ENCODE measurements at places on chromosomes 6 and 20.

- no peak for DNase-seq
Observed at GRCh38 chr6:15232836-15233510, 12.9 kb upstream of the JARID2 start.

- DNase-seq = no peak
Observed at GRCh38 chr6:106145741-106146227, 59.6 kb downstream of the PRDM1 start.

- no peak for DNase-seq
Observed at GRCh38 chr6:125804264-125804663, 13.5 kb downstream of the NCOA7 start.

GRCh38 chr6:129695373-129696027 is 14.5 kb downstream of the ARHGAP18 start:
- no peak for DNase-seq

GRCh38 chr6:91324711-91325110 is 737.8 kb upstream of the MAP3K7 start:
- DNase-seq = no peak

GRCh38 chr6:143449714-143450452 is 612 bp downstream of the ADAT2 start:
- DNase-seq = no peak

DNA sequence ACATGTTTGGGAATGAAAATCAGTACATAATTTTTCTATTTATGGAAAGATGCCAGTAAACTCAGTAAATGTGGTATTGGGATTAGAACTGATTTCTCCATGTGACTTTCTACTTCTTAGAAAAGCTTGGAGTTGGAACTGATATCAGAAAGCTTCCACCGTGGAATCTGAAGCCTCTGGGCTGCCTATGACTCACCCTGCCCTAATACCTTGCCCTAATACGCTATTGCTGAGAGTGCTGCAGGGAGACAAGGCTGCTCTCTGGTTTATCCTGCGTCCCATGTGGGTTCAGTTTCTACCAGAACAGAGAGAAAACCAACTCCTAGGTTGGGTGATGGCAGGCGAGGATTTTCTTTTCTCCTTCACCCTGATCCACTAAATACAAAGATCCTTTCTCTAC is 3.3 kb upstream of the STMND1 start:
- DNase-seq = no peak

GRCh38 chr20:53793783-53794383 is 200.2 kb upstream of the ZNF217 start:
- DNase-seq = no peak

DNA sequence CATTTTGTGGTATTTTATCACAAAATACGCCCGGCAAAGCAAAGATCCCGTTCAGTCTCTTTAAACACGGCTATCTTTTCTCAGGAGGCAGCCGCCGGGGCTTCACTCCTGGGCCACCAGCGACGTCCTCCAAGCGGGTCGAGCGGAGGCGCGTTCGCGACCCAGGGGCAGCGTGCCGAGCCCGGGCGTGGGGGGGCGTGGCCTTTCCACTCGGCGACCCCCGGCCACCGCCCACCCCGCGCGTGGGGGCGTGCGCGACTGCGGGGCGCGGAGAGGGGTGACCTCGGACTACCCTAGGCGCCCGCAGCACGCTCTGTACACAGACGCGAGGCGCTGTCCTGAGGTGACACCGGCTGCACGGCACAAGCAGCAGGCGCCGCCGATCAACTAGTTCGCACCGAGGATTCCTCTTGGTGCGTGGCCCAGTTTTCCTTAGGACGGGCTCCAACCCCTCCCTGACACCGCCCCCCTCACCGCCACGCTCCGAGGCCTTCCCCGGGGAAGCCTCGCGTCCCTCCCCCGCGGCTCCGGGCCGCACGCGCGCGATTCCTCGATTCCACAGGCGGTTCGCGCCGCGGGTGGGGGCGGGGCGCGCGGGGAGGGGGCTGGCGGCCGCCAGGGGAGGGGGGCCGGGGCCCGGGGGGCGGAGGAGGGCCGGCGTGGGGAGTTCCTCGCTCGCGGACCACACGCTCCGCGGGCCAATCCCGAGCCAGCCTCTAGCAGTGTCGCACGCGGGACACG is 1.1 kb upstream of the JARID2 start:
- peak; percentile 54 for DNase-seq

- DNase-seq = no peak
Observed at GRCh38 chr6:84415517-84415916, 188.1 kb upstream of the CEP162 start.

DNA sequence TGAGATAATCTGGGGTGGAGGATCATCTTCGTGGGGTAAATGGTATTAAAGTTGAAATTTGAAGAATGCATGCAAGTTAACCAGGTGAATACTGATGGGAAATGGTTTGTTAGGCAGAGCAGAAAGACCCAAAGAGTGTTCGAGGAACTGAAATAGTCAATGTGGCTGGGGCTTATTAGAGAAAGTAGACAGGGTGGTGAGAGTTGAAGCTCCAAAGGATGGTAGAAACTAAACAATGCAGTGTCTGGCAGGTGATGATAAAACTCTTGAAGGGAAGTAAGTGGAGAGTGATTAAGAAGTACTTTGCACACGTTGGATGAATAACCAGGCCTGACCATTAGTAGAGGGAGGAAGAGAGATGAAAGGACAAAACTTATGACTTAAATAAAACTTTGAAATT is 39.8 kb upstream of the CENPW start:
- DNase-seq = no peak

DNA sequence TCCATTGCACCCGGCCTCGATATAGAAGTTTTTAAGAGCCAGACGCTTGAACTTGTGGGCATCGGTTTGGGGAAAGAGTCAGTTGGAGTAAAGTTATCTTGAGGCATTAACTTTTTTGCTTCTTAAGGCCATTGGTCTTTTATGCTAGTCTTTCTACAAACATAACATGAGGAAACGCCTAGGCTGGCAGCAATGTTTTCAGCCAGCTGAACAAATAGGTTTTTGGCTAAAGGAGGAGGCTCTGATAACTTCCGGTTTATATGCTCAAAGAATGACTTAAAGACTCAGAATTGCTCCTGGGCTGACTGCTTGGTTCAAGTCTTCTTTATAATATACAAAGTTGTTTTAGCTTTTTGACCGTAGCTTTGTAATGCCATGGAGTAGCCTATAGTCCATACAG is 46.2 kb downstream of the HLA-C start:
- DNase-seq = no peak
